NCI-H146 (cell line): ENCODE measurements at places on chromosomes 7 and 10.

GRCh38 chr7:103134836-103135554, 13.9 kb downstream of the NAPEPLD start:
- DNase-seq: no peak

- no peak for DNase-seq
These were observed 11.5 kb upstream of the FGFR2 start for GRCh38 chr10:121609426-121610380.

DNA sequence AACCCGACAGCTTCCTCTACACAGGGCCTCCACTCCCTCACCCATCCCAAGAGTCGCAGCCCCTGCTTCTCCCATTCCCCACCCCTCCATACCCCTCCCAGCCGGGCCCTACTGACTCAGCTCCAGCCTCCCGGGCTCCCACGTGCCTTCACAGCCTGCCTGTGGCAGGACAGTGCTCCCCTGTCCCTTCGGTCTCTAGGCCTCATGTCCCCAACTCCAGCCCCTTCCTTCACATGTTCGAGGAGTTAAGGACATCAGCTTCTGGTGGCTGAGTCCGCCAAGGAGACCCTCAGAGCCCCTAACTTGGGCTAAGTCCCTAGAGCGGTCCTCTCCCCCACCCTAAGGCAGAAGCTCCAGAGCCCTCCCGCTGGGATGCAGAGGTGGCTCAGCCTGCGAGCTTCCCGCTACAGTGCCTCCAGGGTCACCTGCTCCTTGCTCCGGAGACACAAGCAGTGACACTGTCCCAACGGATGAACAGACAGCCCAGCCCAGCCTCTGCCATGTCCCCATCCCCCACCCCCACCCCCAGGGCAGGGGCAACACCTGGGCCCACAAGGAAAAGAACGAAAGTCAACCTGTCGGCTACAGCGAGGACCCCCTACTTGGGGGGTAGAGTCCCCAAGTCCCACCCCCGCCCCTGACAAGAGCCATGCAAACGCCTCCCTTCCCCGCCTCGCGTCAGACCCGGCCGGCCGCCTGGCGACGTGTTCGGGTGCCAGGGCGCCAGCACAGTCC, 716 bp downstream of the SMARCD3 start:
- DNase-seq: no peak

- peak; percentile 13 for DNase-seq
These were observed 316.7 kb upstream of the TPK1 start for GRCh38 chr7:145152589-145152988.

DNA sequence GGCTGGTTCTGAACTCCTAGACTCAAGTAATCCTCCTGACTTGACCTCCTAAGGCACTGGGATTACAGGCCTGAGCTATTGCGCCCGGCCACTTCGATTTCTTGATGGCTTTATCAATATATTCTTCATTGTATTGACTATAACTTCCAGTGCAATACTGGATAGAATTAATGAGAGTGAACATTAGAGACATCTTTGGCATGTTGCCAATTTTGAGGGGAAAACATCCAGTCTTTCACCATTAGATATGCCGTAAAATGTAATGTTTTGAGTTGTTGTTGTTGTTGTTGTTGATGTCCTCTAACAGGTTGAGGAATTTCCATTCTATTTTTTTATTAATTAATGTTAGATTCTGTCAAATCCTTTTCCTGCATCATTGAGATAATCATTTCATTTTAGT, 578.9 kb downstream of the ZWINT start:
- DNase-seq: no peak

DNA sequence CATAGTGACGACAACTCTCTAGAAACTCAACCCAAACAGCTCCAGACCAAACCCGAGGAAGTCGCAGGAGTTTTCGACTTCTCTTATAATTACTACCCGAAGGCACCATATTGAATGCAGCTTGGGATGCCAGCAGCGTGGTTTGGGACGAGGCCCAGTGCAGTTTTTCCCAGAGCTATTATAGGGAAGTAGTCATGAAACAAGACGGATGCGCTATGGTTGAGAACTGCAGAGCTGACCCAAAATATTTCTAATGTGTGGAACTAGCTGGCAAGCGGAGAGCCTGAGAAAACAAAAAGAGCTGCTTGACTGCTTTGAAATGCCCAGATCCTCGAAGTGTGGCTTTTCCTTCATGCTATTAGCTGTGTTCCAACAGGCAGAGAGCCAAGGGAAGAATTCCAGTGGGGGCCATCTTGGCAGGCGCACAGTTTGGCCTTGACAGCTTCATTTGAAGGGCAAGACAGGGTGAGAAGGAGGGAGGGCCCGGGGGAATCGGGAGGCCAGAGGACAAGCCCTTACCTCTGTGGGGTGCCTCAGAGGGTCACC, 122.7 kb downstream of the CUL2 start:
- DNase-seq: no peak

DNA sequence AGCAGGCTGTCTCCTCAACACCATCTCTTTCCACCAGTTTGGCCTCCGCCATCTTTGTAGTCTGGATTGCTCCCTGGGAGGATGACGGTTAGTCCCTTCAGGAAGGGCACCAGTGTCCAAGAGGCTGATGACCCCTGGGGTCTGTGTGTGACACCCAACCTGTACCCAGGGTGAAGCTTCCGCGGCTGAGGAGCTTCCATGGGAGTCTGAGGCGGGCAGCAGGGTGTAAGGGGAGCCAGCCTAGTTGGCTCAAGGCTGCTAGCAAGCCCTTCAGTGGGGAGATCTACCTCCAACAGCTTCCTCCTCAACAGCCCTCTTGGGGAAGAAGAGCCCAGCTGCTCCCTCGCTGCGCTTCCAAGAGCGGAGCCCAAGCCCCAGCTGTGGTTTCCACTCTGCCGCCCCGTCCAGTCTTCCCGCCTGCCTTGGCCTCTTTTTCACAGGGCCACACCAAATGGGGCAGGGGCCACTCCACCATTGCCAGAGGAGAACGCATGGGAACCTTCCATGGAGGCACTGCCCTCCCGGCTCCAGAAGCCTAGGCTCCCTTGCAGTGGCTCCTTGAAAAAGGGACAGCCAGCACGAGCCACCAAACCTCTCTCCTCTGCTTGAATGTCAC, 57.4 kb downstream of the TMEM209 start:
- no peak for DNase-seq

GRCh38 chr7:147570390-147570789, 1020.2 kb upstream of the C7orf33 start:
- no peak for DNase-seq

- DNase-seq: no peak
These were observed 122.8 kb downstream of the KAT6B start for GRCh38 chr10:74949034-74949832.

- DNase-seq: no peak
These were observed 266.1 kb downstream of the SORCS1 start for GRCh38 chr10:106898446-106898845.

DNA sequence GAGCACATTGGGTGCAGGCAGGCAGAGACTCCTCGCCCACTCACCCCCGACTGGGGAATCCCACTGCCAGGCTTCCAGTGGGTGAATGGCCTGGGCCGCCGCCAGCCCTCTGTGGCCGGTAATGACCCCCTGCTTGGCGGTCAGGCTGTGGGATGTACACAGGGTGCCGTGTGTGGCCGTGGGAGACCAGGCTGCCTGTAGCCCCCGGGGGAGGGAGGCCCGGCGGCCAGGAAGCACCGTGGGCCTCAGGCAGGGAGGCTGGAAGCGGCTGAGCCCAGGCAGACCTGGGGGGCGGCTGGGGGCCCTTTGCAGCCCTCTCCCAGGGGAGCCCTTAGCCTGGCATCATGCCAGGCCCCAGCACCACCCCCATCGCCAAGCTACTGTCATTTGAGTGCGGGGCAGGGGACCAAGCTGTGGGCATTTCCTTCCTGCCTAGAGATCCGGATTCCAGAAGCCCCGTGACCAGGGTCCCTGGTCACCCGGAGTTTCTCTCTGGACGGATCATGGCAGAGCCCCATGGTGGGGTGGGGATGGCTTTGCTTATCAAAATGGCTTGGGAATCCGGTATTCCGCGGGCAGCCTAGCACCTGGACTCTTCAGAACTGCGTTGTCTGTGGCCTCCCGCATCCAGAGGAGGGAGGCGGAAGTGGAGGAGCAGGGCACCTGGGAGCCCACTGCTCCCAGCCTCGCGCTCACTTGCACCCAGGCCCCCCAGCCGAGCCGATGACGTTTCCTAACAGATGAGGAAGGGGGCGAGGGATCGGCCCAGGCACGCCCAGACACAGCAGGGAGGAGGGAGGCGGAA, 1.1 kb downstream of the TTYH3 start:
- peak; percentile 80 for DNase-seq

DNA sequence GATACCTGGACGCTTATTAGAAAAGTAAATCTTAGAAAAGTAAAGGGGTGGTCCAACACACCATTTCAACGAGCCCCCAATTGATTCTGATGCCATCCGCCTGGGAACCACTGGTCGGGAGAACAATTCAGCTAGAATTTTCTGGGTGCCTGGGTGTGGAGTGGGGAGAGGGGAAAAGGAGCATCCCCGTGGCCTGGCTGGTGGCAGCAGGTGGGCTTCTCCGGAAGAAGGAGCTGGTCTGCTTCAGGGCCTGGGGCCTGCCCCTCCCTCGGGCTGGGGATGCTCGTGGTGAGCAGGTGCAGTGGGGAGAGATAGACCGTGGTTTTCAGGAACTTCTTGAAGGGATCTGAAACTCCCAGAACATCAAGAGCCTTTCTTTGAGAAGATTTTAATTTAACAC, 39.9 kb upstream of the DUSP5 start:
- DNase-seq: no peak

DNA sequence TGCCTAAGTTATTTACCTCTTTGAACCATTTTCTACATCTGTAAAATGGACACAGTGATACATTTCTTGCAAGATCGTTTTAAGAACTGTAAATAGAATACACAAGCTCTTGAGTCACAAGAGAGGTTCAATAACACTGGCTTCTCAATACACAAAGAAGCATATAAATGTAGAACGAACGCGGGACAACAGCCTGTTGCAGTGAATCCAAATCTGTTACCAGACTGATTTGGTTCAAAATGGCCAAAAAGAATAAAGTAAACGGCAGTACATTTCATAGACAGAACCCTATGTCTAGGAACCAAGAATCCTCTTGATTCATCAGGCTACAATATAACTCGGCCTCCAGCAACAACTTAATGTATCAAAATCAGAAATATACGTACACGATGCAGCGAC, 701 bp downstream of the MTPAP start:
- no peak for DNase-seq

GRCh38 chr7:107384025-107384424, 85.8 kb upstream of the GPR22 start:
- DNase-seq: no peak

DNA sequence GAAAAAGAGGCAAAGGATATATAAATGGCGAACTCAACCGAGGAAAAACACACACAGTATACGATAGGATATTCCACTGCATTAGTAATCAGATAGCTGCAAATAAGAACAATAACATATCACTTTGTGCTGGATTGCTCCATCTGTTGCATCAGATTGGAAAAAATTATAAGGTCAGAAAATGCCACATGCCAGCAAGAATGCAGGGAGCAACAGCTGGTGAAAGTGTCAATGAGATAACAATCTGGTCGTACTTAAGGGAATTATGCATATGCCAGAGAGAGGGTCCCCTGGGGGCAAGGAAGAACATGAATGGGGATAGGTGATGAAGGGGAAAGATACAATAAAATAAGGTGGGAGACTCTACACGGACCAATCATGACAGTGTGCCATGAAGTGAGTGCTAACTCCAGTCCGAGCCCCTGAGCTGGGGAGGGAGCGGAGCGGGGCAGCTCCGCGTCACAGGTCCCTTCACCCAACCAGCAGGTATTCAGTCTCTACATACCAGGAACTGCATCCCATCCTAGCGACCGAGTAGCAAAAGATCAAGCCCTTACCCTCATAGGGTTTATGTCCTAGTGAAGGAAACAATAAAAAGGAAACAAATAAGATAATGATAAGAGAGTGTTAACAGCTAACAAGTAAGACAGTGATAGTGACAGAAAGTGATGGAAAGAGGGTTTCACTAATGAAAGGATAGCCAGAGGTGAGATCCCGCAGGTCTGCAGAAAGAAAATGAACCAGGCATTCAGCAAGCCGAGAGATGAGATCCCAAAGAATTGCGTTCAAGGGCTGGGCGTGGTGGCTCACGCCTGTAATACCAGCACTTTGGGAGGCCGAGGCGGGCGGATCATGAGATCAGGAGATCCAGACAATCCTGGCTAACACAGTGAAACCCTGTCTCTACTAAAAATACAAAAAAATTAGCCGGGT, 9.4 kb downstream of the MPP7 start:
- no peak for DNase-seq

- no peak for DNase-seq
These were observed 7.3 kb upstream of the ELFN1 start for GRCh38 chr7:1662767-1663166.

GRCh38 chr7:38425509-38425908, 152.1 kb upstream of the TARP start:
- DNase-seq: no peak

DNA sequence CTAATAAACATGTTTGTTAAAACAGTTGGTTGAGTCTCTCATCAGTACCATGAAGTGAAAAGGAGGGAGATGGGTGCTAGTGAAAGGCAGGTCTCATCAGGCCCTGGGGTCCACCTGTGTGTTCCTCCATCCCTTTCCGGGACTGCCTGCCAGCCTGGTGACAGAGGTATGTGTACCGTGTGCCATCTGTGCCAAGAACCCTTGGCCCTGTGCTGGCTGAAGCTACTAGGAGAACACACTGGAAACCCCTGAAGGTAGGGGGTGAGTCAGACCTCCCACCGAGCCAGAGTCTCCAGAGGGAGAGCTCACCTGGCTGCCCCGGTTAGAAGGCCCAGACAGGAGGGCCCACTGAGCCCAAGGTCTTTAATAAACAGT, 2.3 kb downstream of the DDIT4 start:
- DNase-seq: no peak

- DNase-seq: no peak
These were observed 112.5 kb downstream of the GRK5 start for GRCh38 chr10:119319920-119320258.

GRCh38 chr10:101694674-101695403, at the start of gene FBXW4:
FBXW4 (minus strand) TSS chr10:101695170; CDS start chr10:101695105, 65 bp downstream.
- DNase-seq: peak; percentile 57

- no peak for DNase-seq
These were observed 149.2 kb downstream of the TRIL start for GRCh38 chr7:28808796-28809533.

DNA sequence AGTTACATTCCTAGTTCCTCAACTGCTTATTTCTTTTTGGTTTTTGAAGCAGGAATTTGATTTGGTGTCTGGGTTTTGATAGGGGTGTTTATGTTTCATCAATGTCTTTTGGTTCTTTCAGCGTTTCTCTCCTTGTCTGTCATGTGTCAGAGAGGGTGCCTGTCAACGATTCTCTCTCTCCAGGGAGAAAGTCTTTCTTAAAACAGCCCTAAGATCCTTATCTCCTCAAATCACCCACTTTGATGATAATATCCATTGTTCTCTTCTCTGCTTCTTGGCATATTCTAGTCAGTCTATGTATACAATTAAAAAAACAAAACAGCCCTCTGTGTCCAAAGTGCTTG, 77.2 kb downstream of the TCF7L2 start:
- DNase-seq: no peak

GRCh38 chr10:517872-518475, 171.5 kb downstream of the DIP2C start:
- no peak for DNase-seq

DNA sequence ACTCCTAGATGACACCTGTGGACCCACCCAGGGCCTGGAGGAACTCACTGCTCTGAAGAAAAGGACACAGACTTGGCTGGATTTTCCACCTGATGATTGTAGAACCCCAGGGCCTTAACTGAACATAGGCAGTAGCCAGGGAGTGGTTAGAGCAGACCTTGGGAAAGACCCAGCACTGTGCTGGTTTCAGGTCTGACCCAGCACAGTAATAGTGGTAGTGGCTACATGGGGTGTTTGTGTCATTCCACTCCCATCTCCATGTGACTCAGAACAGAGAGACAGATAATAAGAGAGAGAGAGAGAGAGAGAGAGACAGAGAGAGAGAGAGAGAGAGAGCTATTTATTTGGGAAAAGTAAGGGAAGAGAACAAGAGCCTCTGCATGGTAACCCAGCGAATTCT, 239.1 kb upstream of the MEOX2 start:
- no peak for DNase-seq
